ENCODE measurements at places on chromosomes 16 and 17.

GRCh38 chr16:19840524-19841110, 44.0 kb downstream of the GPRC5B start:
- DNase-seq, result no peak

GRCh38 chr17:82247182-82247823, 18.5 kb downstream of the SLC16A3 start:
- no peak for DNase-seq

DNA sequence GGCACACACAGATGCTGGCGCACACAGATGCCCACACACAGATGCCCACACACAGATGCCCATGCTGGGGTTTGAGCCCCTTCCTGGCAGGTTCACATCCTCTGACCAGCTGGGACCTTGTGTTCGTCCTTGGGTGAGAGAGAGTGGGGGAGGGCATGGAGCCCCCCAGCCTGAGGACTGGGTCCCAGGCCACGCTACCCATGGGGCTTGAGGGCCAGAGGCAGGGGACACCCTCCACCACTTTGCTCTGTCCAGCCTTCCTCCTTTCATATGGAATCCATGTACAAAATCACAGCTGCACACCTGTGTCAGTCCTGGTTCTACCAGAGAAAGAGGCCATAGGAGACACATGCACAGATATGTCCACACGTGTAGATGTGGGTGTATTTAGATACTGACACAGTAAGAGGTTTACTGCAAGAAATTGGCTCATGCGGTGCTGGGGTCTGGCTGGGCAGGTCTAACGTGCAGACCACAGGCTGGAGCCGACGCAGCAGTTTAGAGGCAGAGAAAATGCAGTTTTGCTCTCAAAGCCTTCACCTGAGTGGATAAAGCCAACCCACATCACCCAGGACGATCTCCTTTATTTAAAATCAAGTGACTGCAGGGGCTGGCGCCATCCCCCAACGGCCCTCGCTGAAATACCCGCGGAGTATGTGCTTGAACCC, 10.8 kb downstream of the SLC22A31 start:
- no peak for DNase-seq

- no peak for DNase-seq
Measured at GRCh38 chr17:82976982-82977488, 102.4 kb upstream of the METRNL start.

GRCh38 chr16:58451265-58451689, 48.7 kb upstream of the NDRG4 start:
- DNase-seq, result no peak

GRCh38 chr17:77212833-77213777, 72.3 kb downstream of the SEC14L1 start:
- no peak for DNase-seq
